Right ventricle myocardium superior (tissue), 1 donor: ENCODE measurements at places on chromosomes 2 and 18. TPM values are rescaled to one million over a fixed set of nuclear protein-coding genes. Genes with fewer than 3 reads are reported as not detected.

The STAT4 gene
- 0.70 TPM for total RNA-seq

The HOXD10 gene
- not detected for total RNA-seq

The C2orf92 gene
- total RNA-seq = 1.2 TPM

The ATP6V1B1 gene
- 0.43 TPM for total RNA-seq

The EMX1 gene
- not detected for total RNA-seq
